ENCODE measurements at places on chromosomes 13 and 19.

GRCh38 chr13:48236528-48237353 lies 3.7 kb downstream of the ITM2B start:
- no peak for DNase-seq

DNA sequence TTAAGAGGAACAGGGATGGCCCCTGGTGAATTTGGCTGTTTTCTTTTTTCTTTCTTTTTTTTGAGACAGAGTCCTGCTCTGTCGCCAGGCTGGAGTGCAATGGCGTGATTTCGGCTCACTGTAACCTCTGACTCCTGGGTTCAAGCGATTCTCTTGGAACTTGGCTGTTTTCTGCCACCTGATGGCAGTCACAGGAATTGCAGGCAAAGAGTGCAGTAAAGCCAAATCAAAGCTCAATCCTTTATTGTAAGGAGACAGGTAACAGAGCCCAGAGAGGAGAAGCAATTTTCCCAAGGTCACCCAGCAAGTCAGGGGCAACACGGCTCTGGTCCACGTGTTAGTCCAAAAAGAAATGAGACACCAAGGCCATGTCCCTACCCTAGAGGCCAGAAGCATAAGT lies 6.2 kb downstream of the TINCR start:
- DNase-seq: no peak

GRCh38 chr19:50794074-50794875 lies 4.1 kb downstream of the ACP4 start:
- DNase-seq: no peak

GRCh38 chr13:29958476-29958875 lies 108.1 kb upstream of the UBL3 start:
- DNase-seq: no peak

DNA sequence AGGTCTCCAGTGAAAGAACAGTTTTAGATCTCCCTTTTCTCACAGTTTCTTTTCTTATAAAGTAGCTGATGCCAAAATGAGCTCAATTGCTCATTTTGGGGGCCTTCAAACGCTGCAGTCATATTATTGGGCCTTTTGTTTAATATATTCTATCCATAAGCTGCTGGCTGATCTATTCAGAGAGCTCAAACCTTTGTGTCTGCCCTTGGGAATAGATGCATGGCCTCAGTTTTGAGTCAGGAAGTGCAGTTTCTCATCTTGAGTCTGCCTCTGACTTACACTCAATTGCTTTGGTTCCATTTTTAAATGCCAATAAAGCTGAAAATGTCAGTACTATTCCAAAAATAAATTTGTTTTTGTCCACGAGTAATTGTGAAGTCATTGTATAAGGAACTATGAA lies 468.9 kb downstream of the KLF12 start:
- no peak for DNase-seq

DNA sequence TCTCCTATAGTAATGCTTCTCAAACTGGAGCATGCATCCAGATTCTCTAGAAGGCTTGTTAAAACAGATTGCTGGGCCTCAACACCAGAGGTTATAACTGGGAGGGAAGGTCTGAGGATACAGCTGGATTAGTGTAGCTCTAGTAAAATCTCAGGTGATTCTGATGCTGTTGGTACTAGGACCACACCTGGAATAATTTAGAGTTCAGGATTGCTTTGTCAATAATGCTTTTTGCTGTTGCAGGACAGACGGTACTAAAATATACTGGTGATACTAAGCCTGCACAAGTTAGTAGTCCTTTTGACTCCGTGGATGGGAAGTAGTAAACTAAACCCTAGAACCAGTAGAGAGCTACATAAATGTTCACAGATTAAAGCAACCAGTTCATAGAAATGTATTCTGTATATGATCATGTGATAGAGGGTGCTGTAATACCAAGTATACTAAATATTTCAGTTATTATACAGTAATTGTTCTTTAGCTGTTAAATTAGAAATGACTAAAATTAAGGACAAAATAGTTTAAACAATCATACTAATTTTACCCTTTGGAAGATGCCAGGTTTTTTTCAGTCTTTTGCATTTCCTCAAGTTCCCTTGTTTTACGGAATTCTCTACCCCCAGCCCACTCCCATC lies 258.2 kb upstream of the STARD13 start:
- DNase-seq: no peak

- DNase-seq: no peak
These were observed 536.7 kb upstream of the ARGLU1 start for GRCh38 chr13:107104631-107105030.

GRCh38 chr19:31340042-31341025 lies 8.9 kb downstream of the TSHZ3 start:
- DNase-seq: no peak

- no peak for DNase-seq
These were observed 70.6 kb upstream of the POMP start for GRCh38 chr13:28588296-28588695.

DNA sequence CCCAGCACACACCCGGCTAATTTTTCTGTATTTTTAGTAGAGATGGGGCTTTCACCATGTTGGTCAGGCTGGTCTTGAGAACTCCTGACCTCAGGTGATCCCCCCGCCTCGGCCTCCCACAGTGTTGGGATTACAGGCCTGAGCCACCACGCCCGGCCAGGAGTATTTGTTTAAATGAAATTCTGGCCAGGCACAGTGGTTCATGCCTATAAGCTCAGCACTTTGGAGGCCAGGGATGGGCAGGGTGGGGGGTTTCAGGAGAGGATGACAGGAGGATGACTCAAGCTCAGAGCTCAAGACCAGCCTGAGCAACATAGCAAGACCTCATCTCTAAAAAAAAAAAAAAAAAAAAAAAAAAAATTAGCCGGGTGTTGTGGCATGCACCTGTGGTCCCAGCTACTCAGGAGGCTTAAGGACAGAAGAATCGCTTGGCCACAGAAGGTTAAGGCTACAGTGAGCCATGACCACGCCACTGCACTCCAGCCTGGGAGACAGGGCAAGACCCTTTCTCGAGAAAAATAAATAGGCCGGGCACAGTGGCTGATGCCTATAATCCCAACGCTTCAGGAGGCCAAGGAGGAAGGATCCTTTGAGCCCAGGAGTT lies 8.2 kb upstream of the DHDH start:
- DNase-seq: no peak

All from gastrocnemius medialis (tissue), 4 donors.